Epithelial cell of proximal tubule (primary cell): ENCODE measurements at places on chromosomes 6 and 20.

- no peak for DNase-seq
Measured at GRCh38 chr6:96469312-96469711, 52.3 kb upstream of the UFL1 start.

GRCh38 chr6:69867639-69867976, 1.3 kb downstream of the COL19A1 start:
- DNase-seq: no peak

GRCh38 chr20:50005471-50005981, 22.7 kb downstream of the SNAI1 start:
- no peak for DNase-seq

DNA sequence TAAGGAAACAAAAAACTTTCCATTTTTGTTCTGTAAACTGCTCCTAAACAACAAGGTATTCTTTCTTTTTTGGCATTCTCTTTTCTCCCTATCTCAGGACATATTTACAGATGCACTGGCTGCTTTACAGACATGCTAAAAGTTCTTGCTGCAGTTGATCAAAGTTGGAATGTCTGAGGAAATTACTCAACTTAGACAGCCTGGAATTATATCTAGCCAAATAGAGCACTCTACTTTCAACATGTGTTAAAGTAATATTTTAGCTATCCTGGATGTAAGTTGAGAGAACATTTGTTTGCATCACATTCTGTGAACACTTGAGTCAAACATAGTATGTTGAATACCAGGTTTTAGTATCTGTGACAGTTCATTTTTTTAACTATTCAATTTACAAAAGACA, 24.8 kb downstream of the TASP1 start:
- no peak for DNase-seq

GRCh38 chr6:53165293-53165692, 16.7 kb upstream of the GCM1 start:
- no peak for DNase-seq

- no peak for DNase-seq
Measured at GRCh38 chr20:59605601-59606364, 1.4 kb downstream of the PHACTR3 start.

- no peak for DNase-seq
Measured at GRCh38 chr6:43948527-43949485, 178.4 kb downstream of the MRPL14 start.

- DNase-seq: no peak
Measured at GRCh38 chr20:33280775-33281174, 2.2 kb upstream of the BPIFB1 start.

GRCh38 chr6:137216875-137217553, 2.2 kb downstream of the IFNGR1 start:
- DNase-seq: no peak

DNA sequence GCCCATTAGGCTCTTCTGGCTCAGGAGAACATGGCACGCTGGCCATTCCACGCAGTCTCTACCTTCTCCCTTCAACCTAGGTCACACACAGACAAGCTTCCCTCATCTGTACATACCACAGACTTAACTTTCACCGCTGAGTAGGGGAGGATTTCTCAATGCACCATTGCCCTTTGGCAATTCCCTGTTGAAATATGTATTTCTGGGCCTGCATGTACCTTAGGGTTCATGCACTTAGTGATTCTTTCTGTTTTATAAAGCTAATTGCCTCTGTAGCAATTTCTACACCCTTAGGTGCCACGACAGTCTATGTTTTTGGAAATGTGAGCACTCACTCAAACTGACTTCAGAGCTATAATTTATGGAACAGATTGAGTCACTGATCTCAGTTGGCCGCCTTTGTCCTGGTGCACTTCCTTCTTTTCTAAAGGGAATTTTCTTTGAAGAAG, 253.8 kb upstream of the PRDM1 start:
- DNase-seq: no peak

GRCh38 chr6:143766185-143766553, 77.0 kb upstream of the LTV1 start:
- DNase-seq: no peak

DNA sequence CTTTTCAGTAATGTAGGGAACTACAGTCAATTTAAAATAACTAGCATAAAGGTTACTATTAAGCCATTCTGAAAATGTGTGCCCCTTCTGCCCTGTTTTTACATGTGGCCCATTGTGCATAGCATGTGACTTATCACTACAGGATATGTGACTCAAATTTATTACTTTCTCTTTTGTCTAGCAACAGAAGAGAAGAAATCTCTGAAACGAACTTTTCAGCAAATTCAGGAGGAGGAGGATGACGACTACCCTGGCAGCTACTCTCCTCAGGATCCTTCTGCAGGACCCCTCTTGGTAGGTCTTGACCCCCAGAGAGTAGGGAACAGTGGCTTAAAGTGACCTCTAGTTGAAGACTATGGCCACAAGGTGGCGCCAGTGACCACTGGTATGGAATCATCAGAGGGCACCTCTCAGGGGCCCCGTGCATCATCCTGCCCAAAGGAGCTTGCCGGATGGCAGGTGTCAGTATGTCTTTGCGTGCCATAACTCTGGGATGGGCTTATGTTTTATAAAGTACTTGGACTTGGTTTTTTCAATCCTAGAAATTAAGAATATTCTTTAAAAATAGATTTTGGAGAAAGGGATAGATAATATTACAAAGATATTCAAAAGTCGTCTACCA, 23.9 kb downstream of the RPRD1B start:
- no peak for DNase-seq

DNA sequence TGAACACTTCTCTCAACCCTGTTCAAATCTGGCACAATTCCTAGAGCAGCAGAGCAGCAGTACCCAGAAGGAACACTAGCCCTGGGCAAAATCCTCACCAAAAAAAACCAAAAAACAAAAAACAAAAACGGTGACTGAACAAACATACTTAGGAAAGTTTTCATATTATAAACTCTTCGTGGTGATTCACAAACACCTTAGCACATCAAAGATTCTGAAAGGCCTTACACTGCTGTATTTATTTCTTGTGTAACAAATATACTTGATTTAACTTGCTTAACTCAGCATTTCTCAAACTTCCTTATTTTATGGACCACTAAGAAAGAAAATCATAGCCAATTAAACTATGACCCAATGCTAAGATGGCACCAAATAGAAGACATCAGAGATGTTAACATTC, 57.8 kb upstream of the RREB1 start:
- DNase-seq: no peak

GRCh38 chr6:140253096-140253495, 878.6 kb upstream of the CITED2 start:
- no peak for DNase-seq

DNA sequence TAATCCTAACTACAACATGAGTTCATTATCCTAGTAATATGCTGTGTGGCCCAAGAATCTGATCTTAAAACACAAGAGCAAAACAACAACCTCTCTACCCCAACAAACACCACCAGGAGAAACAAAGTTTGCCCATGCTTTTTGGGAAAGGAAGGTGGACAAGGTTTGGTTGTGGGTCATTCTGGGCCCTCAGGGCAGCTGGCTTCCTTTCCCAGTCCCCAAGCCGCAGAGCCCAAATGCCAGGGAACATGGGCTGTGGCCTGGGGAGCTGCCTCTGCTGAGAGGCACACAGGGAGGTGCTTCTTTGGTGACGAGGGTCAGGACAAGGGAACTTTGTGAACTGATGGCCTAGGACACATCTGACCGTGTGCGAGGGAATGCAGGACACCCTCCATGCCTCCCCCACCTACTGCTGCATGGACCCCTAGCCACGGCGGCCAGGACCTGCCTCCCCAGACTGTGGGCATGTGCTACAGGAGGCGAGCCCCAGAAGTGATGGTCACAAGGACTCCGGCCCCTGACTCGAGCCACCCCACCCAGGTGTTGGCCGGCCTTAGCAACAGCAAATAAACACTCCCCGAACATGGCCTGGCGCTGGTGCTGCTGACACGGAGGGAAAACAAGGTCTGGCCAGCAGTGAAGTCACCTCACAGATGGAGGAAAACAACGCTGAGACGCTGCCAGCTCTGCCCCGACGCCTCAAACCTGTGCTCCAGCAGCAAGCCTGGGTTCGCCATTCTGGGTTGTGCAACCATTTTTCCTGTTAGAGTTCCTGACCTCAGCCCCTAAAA, 55.6 kb downstream of the RRBP1 start:
- DNase-seq: no peak

DNA sequence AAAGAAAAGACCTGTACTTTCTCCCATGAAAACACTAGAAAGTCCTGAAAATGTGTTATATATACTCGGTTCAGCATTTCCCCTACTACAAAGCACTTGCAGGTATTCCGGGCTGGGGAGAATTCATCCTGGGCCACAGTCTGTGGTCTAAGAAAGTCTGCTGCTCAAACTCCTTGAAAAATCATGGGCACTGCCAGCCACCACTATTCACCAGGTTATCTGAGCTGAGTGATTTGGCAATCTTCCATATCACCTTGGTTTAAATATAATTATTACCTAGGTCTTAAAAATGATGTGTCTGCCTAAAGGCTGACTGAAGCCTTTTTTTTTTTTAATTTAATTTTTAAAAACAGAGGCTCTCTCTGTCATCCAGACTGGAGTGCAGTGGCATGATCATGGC, 11.3 kb downstream of the FKBP5 start:
- no peak for DNase-seq

GRCh38 chr6:16762550-16763477, 1.6 kb upstream of the ATXN1 start:
- DNase-seq: no peak

DNA sequence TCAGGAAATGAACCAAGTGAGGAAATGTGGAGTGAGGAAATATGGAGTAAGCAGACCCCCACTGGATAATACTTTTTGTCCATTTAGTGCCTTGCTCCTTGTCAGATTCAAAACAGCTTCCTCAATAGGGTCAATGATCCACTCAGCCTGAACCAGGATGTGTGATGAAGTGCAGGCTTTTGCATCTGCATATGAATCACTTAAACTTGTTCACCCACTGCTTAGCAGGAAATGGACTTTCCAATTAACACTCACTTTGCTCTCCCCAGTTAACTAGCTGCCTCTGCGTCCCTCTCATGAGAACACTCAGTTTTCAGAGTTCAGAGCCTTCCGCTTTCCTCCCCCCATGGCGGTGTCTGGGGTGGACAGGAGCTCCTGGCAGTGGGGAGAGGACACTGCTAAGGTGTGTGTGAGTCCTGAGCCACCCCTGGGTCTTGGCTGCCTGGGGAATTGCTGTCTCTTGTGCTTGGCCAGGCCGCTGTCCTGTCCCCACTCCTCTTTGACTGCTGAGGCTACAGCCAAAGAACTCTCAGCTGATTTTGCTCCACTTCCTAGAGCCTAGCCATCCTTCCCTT, 621.8 kb downstream of the CDH26 start:
- DNase-seq: no peak

- no peak for DNase-seq
Measured at GRCh38 chr6:119594907-119595306, 245.3 kb upstream of the MAN1A1 start.

DNA sequence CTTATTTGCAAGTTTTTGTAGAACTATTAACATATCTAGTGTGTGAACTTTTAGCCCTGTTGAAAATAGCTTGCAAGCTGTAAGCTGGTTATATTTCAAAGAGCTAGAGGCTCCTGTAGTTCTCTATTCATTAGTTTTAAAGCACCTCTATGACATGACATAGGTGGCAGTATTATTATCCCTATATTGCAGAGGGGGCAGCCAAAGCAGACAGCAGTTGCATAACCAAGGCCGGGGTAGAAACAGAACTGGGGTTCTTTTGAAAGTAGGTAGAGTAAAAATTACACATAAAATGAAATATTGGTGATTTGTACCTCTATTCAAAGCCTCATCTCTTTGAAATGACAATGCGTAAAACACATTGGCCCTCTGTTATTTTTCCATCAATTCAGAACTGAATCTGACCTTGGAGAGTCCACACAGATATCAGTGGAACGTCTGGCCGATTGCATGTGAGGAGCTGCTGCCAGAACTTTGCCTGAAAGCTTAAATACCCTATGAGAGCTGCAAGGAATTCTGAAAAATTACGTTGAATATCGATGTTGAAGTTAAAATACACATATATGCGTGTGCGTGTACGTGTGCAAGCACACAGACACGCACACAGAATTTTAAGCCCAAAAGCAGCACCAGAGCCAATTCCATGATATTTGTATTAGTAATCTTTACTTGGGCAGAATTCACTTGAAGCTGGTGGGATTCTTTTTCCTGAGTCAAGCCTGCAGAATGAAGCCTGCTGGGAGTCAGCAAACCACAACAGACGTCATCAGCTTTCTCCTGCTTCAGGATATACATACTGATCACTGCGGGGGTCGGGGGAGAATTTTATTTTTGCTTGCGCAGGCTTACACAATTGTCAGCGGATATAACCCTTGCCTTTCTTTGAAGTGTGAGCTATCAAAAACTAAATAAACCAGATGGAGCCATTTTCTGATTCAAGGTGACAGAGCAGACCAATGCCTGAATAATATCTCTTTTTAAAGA, 163.2 kb downstream of the PDE7B start:
- no peak for DNase-seq

- peak; percentile 33 for DNase-seq
Measured at GRCh38 chr6:5030596-5031136, 26.8 kb upstream of the RPP40 start.

GRCh38 chr6:63347599-63347998, 27.8 kb upstream of the LGSN start:
- peak; percentile 70 for DNase-seq

DNA sequence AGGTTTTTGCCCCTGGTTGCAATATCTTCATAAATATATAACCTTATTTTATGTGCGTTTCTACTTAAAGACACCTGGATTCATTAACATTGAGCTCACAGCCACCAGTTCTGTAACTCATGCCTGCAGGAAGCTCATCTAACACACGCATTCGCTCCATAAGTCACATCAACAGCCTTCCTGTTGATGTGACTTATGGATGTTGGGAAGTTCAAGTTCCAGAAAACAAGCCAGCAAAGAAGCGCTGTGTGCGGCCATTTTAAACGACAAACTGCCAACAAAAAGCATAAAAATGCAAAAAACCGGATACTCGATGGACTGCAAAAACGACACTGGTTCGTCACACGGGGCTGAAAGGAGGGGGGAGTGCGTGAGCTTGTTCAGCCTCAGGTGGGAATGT, 77.9 kb upstream of the NFATC2 start:
- DNase-seq: no peak

- no peak for DNase-seq
Measured at GRCh38 chr6:168082860-168083513, 4.0 kb upstream of the FRMD1 start.
